Cardiac muscle cell (in vitro differentiated cells and primary cell): ENCODE measurements at places on chromosomes 11 and 22.
A peak's percentile ranks its signal among the peaks of the same experiment; 100 is the strongest.

- peaks cover 4% of the 10 kb centered on the region for H3K36me3 ChIP-seq
- H3K4me1 ChIP-seq, result peaks cover 72% of the 10 kb centered on the region
- DNase-seq, result peak; percentile 97
- H3K27me3 ChIP-seq, result no peaks in the 10 kb centered on the region
- no peak overlapping the region for H3K4me3 ChIP-seq
These were observed 47.0 kb downstream of the YAP1 start for GRCh38 chr11:102157219-102157618.

DNA sequence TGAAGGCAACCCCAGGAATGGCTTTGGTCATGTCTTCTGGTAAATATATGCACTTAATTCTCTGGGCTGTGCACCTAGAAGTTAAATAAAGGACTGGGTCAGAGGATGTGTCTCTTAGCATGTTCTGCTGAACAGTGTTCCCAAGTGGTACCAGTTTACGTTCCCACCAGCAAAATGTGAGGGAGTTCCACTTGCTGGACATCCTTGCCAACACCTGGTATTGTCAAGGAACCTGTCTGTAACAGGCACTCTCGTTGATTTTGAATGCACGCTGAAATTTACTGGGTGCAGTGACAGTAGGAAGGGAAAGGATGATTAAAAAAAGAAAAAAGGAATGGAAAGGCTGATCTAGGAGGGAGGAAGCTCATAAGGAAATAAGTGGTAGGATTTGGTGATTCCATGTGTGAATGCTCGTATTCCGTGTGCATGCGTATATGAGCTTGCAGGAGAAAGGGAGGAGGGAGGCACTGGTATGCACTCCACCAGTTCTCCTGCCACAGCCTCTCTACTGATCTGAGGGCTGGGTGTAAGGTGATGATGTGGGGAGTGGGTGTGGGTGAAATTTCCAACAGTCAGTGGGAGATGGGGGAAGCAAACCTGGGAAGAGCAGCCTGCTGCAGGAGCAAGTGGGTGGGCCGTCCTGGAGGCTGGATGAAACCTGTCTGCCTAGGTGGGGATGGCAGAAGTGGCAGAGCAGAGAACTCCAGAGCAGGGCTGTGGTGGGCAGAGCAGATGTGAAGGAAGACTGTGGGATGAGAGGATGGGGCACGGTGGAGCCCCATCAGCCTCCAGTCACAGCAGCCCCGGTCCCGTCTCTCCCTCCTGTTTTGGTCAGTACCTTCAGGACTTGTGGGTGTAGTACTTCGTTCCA, 15.0 kb downstream of the MED15 start:
- H3K36me3 ChIP-seq, result no peaks in the 10 kb centered on the region
- no peak for DNase-seq
- H3K27me3 ChIP-seq, result no peaks in the 10 kb centered on the region
- H3K4me3 ChIP-seq, result no peak overlapping the region
- H3K4me1 ChIP-seq, result peaks cover 36% of the 10 kb centered on the region

- no peaks in the 10 kb centered on the region for H3K27me3 ChIP-seq
- H3K4me1 ChIP-seq, result peaks cover 9% of the 10 kb centered on the region
- no peaks in the 10 kb centered on the region for H3K36me3 ChIP-seq
- no peak overlapping the region for H3K27ac ChIP-seq
These were observed 4.6 kb downstream of the NUMA1 start for GRCh38 chr11:72075756-72076155.

DNA sequence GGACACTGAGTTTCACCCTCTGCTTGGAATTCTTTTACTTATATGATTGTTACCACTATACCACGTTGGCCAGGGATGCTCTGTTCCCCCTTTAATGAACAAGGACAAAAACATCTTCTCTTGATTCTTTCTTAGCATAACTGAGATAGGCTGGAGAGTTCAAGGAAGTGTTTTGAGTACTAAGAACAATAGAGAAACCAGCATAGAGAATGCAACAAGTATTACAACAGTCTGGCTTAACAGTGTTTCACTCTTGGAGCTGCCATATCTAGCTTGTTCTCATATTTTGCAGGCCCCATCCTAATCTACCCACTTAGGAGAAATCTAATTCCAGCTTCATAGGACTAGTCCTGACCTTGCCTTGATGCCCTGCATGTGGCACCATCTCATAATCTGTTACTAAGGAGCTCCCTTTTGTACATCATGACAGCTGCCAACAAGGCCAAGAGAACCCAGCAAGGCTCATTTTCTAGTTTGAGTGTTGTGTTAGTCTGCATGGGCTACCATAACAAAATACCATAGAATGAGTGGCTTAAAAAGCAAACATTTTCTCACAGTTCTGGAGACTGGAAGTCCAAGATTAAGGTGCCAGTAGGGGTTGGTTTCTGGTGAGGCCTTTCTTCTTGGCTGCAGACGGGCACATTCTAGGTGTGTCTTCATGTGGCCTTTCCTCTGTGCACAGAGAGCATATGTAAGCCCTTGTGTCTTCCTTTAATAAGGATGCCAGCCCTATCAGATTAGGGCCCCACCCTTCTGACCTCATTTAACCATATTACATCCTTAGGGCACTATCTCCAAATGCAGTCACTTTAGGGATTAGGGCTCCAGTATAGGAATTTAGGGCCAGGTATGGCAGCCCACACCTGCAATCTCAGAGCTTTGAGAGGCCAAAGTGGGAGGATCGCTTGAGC, 37.8 kb downstream of the PACS1 start:
- H3K27me3 ChIP-seq, result no peaks in the 10 kb centered on the region
- no peak overlapping the region for H3K27ac ChIP-seq
- no peaks in the 10 kb centered on the region for H3K36me3 ChIP-seq
- peaks cover 10% of the 10 kb centered on the region for H3K4me1 ChIP-seq
- no peak overlapping the region for H3K4me3 ChIP-seq

- H3K4me3 ChIP-seq, result no peak overlapping the region
- H3K27ac ChIP-seq, result no peak overlapping the region
- H3K27me3 ChIP-seq, result no peaks in the 10 kb centered on the region
- DNase-seq, result no peak
These were observed 57.2 kb downstream of the GUCY1A2 start for GRCh38 chr11:106961048-106961447.

DNA sequence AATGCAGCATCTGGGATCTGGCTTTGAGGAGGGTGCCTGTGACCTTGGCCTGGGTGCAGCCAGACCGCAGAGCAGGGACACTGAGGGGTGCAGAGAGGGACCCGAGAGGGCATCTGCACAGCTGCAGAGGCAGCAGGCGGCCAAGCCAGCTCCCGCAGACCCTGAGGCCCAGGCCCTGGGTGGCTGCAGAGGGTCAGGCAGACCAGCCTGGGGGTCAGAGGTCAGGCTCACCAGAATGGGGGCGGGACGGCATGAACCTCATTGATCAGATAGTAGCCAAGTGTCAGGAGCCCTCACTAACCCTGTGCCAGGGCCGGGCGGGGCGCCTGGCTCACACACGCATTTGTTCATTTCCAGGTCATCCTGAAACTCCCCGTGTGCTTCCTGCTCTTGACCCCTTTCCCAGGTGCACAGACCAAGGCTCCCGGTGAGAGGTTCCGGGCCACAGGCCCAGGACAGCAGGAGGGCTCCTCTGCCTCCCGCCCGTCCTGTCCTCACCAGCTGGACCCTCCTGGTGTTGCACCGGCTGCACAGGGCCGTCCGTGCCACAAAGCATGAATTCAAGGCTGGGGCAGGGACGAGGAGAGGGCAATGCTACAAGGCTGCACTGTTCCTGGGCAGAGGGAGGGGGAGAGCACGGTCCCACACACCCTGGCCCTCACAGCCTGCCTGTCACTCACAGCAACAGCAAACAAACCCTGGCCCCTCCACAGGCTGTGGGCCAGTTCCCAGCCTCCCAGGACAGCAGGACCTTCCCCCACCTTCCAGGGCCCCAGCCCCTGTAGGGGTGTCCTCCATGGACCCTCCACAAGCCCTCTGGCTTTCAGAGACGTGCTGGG, 3.3 kb downstream of the RTN4R start:
- peaks cover 9% of the 10 kb centered on the region for H3K27me3 ChIP-seq
- no peak overlapping the region for H3K4me3 ChIP-seq
- no peaks in the 10 kb centered on the region for H3K36me3 ChIP-seq
- no peak for DNase-seq
- H3K27ac ChIP-seq, result no peak overlapping the region
- no peaks in the 10 kb centered on the region for H3K4me1 ChIP-seq

GRCh38 chr11:96306933-96307775, 35.8 kb downstream of the MAML2 start:
- H3K27me3 ChIP-seq, result no peaks in the 10 kb centered on the region
- H3K4me1 ChIP-seq, result peaks cover 29% of the 10 kb centered on the region
- no peaks in the 10 kb centered on the region for H3K36me3 ChIP-seq
- peak overlapping the region; percentile 98 for H3K27ac ChIP-seq
- peak overlapping the region; percentile 13 for H3K4me3 ChIP-seq

DNA sequence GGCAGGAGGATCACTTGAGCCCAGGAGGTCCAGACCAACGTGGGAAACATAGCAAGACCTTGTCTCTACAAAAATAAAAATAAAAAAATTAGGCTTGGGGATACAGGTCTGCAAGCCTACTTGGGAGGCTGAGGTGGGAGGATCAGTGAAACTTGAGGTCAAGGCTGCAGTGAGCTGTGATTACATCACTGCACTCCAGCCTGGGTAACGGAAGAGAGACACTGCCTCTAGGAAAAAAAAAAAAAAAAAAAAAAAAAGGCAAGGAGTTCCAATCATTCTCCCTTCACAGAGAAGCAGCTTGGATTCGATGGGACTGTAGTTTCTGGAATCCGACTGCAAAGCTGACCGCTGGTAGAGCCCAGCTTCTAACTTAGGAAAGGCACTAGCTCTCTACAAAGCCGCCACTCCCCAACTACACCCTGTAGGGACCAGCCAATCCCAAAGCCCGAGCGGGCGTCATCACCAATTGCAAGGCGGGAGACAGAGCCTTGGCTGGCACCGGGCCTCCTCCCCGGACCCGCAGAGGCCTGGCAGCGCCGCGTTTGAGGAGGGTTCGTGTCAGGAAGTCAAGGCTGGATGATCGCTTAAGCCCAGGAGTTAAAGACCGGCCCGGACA, 716 bp upstream of the DDB2 start:
- peak; percentile 93 for DNase-seq
- H3K27ac ChIP-seq, result no peak overlapping the region
- H3K27me3 ChIP-seq, result no peaks in the 10 kb centered on the region

DNA sequence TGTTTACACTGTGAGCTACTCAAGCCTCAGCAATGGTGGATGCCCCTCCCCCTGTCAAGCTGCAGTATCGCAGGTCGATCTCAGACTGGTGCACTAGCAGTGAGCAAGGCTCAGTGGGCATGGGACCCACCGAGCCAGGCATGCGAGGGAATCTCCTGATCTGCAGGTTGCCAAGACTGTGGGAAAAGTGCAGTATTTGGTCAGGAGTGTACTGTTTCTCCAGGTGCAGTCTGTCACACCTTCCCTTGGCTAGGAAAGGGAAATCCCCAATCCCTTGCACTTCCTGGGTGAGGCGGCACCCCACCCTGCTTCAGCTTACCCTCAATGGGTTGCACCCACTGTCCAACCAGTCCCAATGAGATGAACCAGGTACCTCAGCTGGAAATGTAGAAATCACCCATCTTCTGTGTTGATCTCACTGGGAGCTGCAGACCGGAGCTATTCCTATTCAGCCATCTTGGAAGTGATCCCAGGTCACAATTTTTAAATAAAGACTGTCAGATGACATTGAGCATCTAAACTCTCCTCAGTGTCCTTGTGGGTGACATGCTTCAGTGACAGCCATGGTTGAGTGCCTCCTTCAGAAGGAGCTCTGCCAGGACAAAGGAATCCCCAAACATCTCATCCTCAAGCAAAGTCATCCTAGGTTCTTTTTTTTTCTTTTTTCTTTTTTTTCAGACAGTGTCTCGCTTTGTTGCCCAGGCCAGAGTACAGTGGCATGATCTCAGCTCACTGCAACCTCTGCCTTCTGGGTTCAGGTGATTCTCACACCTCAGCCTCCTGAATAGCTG, 10.8 kb downstream of the SLC22A24 start:
- H3K4me1 ChIP-seq, result no peaks in the 10 kb centered on the region
- no peaks in the 10 kb centered on the region for H3K36me3 ChIP-seq
- no peak for DNase-seq
- no peak overlapping the region for H3K4me3 ChIP-seq
- H3K27me3 ChIP-seq, result no peaks in the 10 kb centered on the region
- H3K27ac ChIP-seq, result no peak overlapping the region

DNA sequence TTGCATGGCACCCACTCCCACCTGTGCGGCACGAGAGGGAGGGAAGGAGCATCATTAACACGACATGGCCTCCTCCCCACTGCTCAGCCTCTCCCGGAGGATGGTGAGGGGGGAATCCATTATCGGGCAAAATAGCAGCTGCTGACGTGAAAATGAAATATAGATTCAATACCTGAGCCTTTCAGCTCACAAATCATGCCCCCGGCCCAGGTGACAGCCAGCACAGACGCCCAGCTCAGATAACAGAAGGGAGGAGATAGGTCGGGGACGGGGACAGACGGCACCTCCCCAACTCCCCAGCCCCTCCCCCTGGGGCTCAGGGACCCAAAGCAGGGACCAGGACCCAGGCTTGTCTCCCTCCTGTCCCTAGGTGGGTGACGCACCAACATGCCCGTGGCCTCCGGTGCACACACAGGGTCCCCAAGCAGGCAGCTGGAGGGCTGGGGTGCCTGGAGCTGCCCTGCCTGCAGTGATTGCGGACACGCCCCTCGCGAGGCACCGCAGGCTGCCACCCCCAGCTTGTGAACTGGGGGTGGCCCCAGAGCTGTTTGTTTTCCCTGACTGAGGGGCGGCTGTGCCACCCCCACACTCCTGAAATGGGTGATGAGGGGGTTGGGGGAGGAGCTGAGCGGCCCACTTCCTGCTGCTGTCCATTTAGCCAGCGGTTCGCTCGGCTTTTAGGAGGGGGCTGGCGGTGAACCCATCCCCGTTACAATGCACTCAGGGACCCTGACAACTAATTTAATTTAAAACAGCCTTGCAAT, 31.7 kb downstream of the FLRT1 start:
- no peaks in the 10 kb centered on the region for H3K36me3 ChIP-seq
- H3K4me1 ChIP-seq, result peaks cover 22% of the 10 kb centered on the region
- H3K4me3 ChIP-seq, result no peak overlapping the region
- no peak overlapping the region for H3K27ac ChIP-seq
- no peak for DNase-seq

DNA sequence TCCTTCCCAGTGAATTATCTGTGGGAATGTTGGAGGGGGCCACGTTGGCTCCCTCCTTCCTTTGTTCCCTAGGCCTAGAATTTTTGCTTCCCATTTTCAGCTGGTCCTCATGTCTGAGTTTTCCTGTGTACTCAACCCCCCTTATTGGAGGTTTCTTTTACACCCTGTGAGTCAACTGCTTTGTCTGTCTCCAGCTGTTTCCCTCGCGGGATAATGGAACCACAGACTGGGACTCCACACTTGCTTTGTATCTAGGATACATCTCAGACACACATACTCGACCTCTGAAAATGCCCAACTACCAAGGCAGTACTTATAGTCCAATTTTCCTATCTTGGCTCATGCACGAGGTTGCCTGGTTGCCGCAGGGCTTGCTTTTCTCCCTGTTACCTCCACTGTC, 352.7 kb upstream of the MPPED2 start:
- H3K27me3 ChIP-seq, result no peaks in the 10 kb centered on the region
- no peak overlapping the region for H3K27ac ChIP-seq
